ENCODE measurements at places on chromosomes 1 and 21.

- DNase-seq = no peak
Measured at GRCh38 chr21:27372381-27372780, 405.5 kb upstream of the ADAMTS5 start.

DNA sequence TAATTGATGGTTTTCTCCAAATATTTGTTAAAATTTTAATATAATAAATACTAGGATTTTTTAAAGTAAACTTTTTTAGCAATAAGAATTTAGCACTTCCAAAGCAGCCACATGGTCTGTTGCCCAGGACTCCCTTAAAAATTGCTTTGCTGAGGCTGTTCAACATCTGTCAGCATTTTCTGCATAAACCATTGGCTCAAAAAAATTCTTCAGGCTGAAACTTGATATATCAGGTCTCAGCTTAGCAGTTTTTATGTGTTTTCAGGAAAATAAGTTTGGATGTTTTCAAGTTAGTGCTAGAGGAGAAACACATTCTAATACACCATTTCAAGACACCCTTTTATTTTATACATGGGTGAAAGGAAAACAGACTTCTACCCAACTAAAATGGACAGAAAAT lies 69.1 kb upstream of the C1orf105 start:
- no peak for DNase-seq

- no peak for DNase-seq
Measured at GRCh38 chr1:6447818-6448748, 17.9 kb downstream of the TNFRSF25 start.

DNA sequence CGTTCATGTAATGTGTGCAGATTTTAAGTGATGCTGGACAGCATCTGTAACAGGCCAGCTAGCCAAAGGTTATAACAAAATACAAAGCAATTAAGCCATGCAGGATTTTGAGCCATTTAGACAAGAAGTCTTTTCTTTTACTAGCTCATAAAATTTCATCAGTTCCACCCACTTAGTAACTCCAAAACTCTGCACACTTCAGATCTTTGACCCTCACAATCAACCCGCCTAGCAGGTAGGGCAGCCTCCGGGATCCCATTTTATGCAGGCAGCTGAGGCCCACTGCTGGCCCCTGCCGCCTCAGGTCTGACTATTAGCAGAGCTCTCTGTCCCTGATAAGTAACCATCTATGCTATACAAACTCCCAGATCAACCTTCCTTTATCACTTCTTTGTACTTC lies 9.2 kb downstream of the LBR start:
- DNase-seq = no peak

DNA sequence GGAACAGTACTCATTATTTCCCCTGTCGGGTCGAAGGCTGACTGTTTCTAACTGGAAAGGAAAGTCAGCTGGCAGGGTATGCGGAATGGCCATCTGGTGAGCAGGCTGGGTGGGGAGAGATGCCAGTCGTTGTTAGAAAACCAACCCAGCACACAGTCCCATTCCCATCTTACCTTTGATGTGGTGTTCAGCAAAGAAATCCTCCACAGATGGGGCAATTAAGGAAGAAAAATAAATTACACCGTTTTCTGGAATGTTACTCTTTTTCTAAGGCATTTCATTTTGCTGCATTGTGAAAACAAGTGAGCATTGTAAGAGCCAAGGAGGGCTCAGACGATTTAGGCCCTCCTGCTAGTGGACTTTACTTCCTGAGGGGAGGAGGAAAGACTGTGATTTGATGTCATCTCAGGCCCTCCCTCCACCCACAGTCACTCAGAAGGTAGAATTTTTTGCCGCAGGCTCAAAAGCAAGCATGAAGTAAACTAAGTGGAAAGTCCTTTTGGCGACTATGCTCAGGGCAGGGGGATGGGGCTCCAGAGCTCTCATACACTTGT lies at the start of gene SLC16A4:
SLC16A4 (minus strand) TSS at position 335 of the 554 bp plus-strand sequence. CDS start 1,703 bp downstream, outside the sequence.
- no peak for DNase-seq

DNA sequence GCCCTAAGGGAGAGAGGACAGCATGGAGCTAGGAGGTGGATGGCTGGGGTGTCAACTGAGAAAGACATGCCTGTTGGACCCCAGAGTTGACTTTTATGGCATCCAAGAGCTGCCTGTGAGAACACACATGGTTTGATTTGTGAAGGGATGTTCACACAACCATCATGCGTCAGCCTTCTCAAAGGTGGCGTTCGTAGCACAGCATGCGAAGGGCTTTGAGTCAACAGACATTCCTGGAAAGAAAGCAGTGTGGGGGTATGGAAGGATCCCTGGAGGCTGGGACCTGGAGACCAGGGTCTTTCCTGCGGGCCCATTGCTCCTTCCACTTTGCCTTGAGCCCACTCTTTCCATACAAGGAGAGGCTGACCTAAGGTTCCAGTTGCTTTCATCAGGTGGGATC lies 6.4 kb upstream of the WNT3A start:
- DNase-seq = no peak

DNA sequence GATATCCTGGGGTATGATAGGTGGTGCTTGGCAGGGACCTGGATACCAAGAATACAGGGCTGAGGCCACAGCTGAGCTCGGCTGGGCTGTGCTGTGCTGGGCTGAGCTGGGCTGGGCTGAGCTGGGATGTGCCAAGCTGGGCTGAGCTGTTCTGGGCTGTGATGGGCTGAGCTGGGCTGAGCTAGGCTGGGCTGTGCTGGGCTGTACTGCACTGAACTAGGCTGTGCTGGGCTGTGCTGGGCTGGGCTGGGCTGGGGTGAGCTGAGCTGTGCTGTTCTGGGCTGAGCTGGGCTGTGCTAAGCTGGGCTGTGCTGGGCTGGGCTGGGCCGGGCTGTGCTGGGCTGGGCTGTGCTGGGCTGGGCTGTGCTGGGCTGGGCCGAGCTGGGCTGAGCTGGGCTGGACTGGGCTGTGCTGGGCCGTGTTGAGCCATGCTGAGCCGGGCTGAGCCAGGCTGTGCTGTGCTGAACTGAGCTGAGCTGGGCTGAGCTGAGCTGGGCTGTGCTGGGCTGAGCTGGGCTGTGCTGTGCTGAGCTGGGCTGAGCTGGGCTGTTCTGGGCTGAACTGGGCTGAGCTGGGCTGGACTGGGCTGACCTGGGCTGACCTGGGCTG lies 94.7 kb upstream of the ACTRT2 start:
- DNase-seq = no peak
